Ascending aorta (tissue), 2 donors: ENCODE measurements at places on chromosomes 3 and 15. TPM values are rescaled to one million over a fixed set of nuclear protein-coding genes. Genes with fewer than 3 reads are reported as not detected.
A peak's percentile ranks its signal among the peaks of the same experiment; 100 is the strongest.

GRCh38 chr15:77989296-77990143 lies 88.0 kb downstream of the TBC1D2B start:
- peak overlapping the region; percentile 15 for H3K27ac ChIP-seq
- no peak overlapping the region for H3K4me3 ChIP-seq
- DNase-seq, result peak; percentile 58
- no peaks in the 10 kb centered on the region for H3K36me3 ChIP-seq
- peaks cover 44% of the 10 kb centered on the region for H3K4me1 ChIP-seq

SNURF gene
- not detected for total RNA-seq

ZPLD1 gene
- not detected for total RNA-seq

DNA sequence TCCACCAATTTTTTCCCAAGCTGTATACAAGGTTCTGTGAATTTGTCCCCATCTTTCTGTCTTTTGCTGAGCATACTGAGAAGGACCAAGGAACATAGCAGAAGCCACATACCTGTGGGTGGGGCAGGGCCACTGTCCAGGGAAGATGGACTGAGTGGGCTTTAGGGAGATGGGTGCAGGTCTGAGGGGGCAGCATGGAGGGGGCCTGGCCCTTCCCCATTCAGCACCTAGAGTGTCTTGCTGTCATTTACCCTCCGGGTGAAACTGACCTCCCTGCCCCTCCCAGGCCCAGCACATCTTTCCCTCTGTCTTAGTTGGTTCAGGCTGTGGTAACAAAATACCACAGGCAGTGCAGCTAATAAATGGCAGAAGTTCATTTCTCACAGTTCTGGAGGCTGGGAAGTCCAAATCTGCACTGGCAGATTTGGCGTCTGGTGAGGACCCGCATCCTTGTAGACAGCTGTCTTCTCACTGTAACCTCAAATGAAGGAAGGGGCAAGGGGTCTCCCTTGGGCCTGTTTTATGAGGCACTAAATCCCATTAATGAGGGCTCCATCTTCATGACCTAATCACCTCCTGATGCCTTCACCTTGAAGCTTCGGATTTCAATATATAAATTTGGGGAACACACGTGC lies 180.0 kb upstream of the SMAD3 start:
- no peaks in the 10 kb centered on the region for H3K27me3 ChIP-seq
- H3K4me1 ChIP-seq, result peaks cover 6% of the 10 kb centered on the region
- no peak overlapping the region for H3K4me3 ChIP-seq
- H3K27ac ChIP-seq, result no peak overlapping the region

GRCh38 chr15:65970937-65971740 lies 101.8 kb downstream of the RAB11A start:
- no peak overlapping the region for H3K27ac ChIP-seq
- no peak overlapping the region for H3K4me3 ChIP-seq
- H3K27me3 ChIP-seq, result no peaks in the 10 kb centered on the region
- no peaks in the 10 kb centered on the region for H3K36me3 ChIP-seq

GRCh38 chr3:65888980-65889706 lies 149.6 kb downstream of the MAGI1 start:
- peak overlapping the region; percentile 88 for H3K27ac ChIP-seq
- peaks cover 32% of the 10 kb centered on the region for H3K4me1 ChIP-seq

IL17RD gene
- 3.4 TPM for total RNA-seq

DNA sequence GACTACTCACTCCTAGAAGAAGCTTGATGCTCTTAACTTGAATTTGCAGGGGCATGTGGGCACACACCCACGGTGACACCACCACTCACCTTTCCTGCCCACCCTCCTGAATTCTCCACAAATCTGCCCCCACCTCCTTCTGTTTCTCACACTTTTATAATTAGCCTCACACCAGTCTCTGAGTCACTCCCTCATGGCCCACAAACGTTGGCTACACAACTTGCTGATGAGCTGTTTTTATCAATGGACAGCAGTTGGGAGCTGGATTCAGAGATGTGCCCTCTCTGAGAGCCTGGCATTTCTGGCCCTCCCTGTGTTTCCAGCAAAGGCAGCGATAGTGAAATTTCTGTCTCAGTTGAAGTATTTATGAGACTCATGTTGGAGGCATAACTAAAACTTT lies 1.3 kb downstream of the COLQ start:
- no peak for DNase-seq
- H3K4me1 ChIP-seq, result peaks cover 3% of the 10 kb centered on the region
- H3K27me3 ChIP-seq, result no peaks in the 10 kb centered on the region
- peak overlapping the region; percentile 61 for H3K27ac ChIP-seq
- no peaks in the 10 kb centered on the region for H3K36me3 ChIP-seq
- peak overlapping the region; percentile 46 for H3K4me3 ChIP-seq

- peaks cover 92% of the 10 kb centered on the region for H3K36me3 ChIP-seq
- no peak overlapping the region for H3K4me3 ChIP-seq
- no peaks in the 10 kb centered on the region for H3K27me3 ChIP-seq
- H3K4me1 ChIP-seq, result no peaks in the 10 kb centered on the region
- no peak overlapping the region for H3K27ac ChIP-seq
- DNase-seq, result no peak
These were observed 195.9 kb downstream of the ITPR1 start for GRCh38 chr3:4689021-4689420.

- DNase-seq, result peak; percentile 74
- H3K4me1 ChIP-seq, result peaks cover 5% of the 10 kb centered on the region
- no peaks in the 10 kb centered on the region for H3K27me3 ChIP-seq
- no peaks in the 10 kb centered on the region for H3K36me3 ChIP-seq
These were observed 26.4 kb downstream of the TYRO3 start for GRCh38 chr15:41585127-41586047.

DNA sequence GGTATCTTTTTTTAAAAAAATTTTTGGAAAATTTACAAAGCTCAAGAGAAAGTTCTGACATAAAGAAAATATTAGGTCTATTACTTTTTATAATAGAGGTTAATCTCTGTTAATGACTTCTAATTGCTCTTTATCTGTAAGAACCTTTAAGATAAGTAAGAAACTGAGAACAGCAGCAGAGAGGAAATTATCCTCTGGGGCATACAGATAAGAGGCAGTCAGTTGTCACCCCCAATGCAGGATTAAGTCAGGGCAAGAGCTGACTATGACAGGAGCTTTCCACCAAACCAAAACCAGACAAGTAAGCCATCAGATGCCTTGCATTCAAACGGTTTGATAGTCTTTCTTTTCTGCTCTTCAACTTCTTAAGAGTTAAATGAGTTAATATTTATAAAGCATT lies 149.0 kb downstream of the GSK3B start:
- DNase-seq, result no peak
- H3K27ac ChIP-seq, result no peak overlapping the region
- H3K36me3 ChIP-seq, result peaks cover 5% of the 10 kb centered on the region
- H3K4me1 ChIP-seq, result no peaks in the 10 kb centered on the region
- H3K4me3 ChIP-seq, result no peak overlapping the region
- no peaks in the 10 kb centered on the region for H3K27me3 ChIP-seq

DNA sequence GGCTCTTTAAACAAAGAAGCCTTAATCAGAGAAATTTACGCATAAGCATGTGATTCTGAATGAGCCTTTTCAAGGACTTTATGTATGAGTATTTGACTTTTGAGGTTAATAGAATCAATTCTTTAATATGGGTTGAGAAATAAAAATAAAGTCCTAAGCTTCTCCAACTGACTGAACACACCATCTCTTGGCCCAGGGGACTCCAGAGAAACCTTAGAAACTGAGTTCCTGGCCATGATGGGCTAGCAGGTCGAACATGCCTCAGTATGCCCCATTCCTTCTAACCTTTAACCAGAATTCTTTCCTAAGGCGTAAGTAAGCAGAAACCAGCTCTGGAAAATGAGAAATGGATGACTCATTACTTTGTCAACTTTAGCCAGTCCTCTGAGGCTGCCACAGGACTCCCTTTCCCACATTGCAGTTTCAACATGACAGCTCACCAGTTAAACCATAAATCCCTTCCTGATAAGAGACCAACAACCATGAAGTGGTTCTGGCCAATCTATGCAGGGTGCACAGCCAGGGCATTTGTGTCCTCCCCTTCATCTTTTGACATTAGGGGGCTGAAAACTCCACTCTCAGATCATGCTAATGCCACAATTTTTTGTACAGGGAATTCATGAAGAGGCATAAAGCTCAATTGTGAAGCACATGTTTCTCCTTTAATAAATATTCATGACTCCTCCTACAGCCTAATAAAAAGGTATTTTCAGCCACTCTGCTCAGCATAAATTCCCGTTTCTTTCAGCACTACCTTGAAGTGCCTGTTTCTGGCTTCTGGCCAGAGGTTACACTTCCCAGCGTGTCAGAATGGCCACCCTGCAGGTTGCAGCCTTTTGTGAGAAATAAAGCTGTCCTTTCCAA lies 33.3 kb downstream of the TM4SF18 start:
- no peak overlapping the region for H3K4me3 ChIP-seq
- no peaks in the 10 kb centered on the region for H3K36me3 ChIP-seq
- no peaks in the 10 kb centered on the region for H3K27me3 ChIP-seq
- H3K27ac ChIP-seq, result peak overlapping the region; percentile 61

DNA sequence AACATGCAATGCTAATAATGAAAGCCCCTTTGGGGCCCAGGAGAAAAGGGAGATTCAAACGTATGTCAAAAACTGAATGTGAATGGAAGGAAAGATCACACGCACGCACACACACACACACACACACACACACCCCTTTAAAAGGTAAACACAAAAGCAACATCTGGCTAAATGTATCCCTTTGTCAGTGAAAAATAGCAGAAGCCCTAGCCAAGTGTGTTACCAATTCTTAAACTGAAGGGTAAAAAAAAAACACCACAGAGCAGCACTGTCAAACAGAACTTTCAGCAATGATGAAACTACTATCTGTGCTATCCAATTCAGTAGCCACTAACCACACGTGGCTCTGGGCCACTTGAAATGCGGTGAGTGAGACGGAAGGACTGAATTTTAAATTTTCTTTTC lies 4.9 kb downstream of the RFTN1 start:
- H3K4me3 ChIP-seq, result no peak overlapping the region
- no peaks in the 10 kb centered on the region for H3K36me3 ChIP-seq
- no peak for DNase-seq
- H3K27me3 ChIP-seq, result no peaks in the 10 kb centered on the region
